ENCODE measurements at places on chromosomes 3 and 15.

- DNase-seq = no peak
These were observed 979 bp upstream of the ZNF621 start for GRCh38 chr3:40523781-40524180.

DNA sequence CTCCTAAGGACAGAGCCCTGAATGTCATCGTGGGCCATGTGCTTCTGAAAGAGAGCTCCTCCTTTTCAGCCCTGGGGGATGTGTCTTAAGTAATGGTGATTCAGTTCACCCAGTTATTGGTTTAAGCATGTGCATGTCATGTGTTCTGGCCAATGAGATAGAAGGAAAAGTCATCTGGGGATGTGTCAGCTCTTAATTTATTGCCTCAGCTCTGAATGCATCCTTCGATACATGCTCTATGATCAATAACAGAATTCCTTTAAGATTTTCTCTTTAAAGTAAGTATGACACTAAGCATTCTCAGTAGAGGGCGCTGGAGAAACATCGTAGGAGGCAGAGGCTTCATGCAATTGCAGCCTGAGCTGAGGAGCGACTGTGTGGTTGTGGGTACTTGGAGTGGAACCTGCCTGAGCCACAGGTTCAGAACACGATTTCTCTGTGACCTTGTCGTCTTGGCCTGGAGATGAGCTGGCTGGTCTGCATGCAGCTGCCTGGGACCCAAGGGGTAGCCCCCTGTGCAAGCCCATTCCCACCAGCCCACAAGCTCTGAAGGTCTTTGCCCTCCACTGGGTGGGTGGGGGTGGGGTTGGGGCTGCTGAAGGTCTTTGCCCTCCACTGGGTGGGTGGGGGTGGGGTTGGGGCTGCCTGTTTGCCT, 69.5 kb downstream of the C3orf38 start:
- DNase-seq = peak; percentile 52

DNA sequence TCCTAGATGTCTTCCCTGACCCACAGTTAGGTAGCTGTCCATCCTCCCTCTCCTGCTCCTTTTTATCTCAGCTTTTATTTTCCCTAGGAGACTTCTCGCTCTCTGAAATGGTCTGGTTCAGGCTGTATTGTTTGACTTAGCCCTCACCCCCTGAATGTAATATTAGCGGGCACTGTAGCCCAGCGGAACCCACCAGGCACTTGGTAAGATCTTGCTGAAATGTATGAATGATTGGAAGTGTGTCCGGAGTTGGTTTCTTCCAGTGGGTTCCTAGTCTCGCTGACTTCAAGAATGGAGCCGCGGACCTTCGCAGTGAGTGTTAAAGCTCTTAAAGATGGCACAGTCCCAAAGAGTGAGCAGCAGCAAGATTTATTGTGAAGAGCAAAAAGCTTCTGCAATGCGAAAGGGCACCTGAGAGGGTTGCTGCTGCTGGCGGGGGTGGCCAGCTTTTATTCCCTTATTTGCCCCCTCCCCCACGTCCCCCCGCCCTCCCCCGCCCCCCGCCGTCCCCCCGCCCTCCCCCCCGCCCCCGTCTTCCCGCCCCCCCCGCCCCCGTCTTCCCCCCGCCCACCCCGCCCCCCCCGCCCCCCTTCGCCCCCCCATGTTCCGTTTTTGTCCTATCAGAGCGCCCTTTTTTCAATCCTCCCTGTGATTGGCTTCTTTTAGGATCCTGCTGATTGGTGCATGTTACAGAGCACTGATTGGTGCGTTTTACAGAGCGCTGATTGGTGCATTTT, 694 bp upstream of the EEFSEC start:
- DNase-seq = no peak

- DNase-seq = no peak
These were observed 56.4 kb downstream of the FILIP1L start for GRCh38 chr3:100057716-100058575.
